Aorta (tissue), 5 donors: ENCODE measurements at places on chromosomes 7 and 10. TPM values are rescaled to one million over a fixed set of nuclear protein-coding genes. Genes with fewer than 3 reads are reported as not detected.

DNA sequence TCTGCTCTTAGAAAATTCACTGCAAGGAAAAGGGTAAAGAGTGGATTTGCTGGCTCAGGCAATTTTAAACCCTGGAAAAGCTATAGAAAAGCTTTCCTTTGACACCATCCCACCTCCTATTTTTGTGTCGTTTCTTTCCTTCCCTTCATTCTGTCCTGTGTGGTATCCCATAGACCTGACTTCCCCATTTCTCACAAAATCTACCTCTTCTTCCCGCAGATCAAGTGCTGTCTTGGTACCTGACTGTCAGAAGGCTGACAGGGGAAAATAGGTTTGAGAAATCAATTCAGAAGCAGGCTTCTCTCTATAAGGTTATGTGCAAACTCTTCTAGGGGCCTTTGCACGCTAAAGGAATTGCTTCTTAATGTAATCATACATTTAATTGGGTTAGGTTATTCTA lies 98.9 kb downstream of the MTPN start:
- no peak for DNase-seq
- H3K27me3 ChIP-seq, result no peaks in the 10 kb centered on the region
- H3K4me3 ChIP-seq, result no peak overlapping the region
- no peak overlapping the region for H3K27ac ChIP-seq
- no peaks in the 10 kb centered on the region for H3K36me3 ChIP-seq

GRCh38 chr10:133069033-133069525 lies 18.6 kb upstream of the ADGRA1 start:
- H3K4me3 ChIP-seq, result no peak overlapping the region
- no peaks in the 10 kb centered on the region for H3K27me3 ChIP-seq
- DNase-seq, result no peak
- no peak overlapping the region for H3K27ac ChIP-seq
- H3K4me1 ChIP-seq, result no peaks in the 10 kb centered on the region

- no peak overlapping the region for H3K27ac ChIP-seq
- H3K4me1 ChIP-seq, result no peaks in the 10 kb centered on the region
- no peak overlapping the region for H3K4me3 ChIP-seq
- DNase-seq, result no peak
- H3K27me3 ChIP-seq, result no peaks in the 10 kb centered on the region
- H3K36me3 ChIP-seq, result no peaks in the 10 kb centered on the region
Measured at GRCh38 chr7:51079494-51079893, 237.1 kb downstream of the COBL start.

Gene NCAPG2
- total RNA-seq, result 9.2 TPM

Gene CHST3
- total RNA-seq, result 47.9 TPM

- H3K4me3 ChIP-seq, result peak overlapping the region; percentile 73
- H3K4me1 ChIP-seq, result no peaks in the 10 kb centered on the region
- DNase-seq, result no peak
- H3K36me3 ChIP-seq, result no peaks in the 10 kb centered on the region
- no peaks in the 10 kb centered on the region for H3K27me3 ChIP-seq
Measured at GRCh38 chr7:73668103-73668885, 663 bp downstream of the VPS37D start.

GRCh38 chr10:73785721-73786511 lies 510 bp downstream of the ZSWIM8 start:
- no peaks in the 10 kb centered on the region for H3K27me3 ChIP-seq
- DNase-seq, result peak; percentile 65
- peak overlapping the region; percentile 84 for H3K4me3 ChIP-seq
- peaks cover 7% of the 10 kb centered on the region for H3K36me3 ChIP-seq
- peaks cover 4% of the 10 kb centered on the region for H3K4me1 ChIP-seq
- H3K27ac ChIP-seq, result peak overlapping the region; percentile 37

Gene CALHM1
- total RNA-seq, result not detected

- H3K4me3 ChIP-seq, result no peak overlapping the region
- DNase-seq, result no peak
- no peak overlapping the region for H3K27ac ChIP-seq
- H3K36me3 ChIP-seq, result no peaks in the 10 kb centered on the region
- H3K4me1 ChIP-seq, result no peaks in the 10 kb centered on the region
Measured at GRCh38 chr10:55224007-55224781, 423.2 kb upstream of the PCDH15 start.

GRCh38 chr7:38916396-38916795 lies 7.4 kb upstream of the VPS41 start:
- no peaks in the 10 kb centered on the region for H3K36me3 ChIP-seq
- H3K27ac ChIP-seq, result no peak overlapping the region
- DNase-seq, result no peak

Gene STRIP2
- 0.58 TPM for total RNA-seq

DNA sequence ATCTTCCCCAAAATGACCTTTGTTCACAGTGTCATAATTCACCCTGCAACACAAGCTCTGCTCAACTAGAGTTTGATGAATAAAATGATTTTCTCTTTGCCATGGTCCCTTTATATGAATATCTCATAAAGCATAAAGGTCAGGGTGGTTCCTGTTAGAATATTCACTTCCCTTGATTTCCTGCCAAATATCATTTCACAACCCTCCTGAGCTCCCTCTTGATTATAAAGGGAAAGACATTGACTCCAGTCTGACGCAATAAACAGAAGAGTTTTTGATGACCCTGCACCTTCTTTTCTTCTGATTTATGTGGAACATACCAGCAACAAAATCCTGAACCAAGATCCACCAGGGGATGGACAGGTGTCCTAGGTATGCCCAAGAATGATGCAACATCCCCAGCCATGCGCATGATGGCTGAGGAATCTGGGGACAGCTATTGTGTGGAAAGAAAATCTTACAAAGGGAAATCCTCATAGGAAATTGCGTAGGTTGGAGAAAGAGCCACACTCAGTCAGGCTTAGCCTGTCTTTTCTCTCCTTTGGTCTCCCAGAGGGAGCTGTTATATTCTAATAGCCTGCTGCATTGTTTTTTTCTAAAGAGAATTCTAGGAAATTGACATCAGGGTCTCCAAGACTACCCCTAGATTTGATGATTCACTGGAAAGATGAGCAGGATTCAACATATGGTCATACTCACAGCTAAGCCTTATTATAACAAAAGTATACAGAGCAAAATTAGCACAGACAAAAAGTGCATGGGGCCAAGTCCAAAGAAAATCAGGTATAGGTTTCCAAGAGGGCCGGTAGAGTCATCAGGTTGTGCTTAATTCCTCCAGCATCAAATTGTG lies 18.8 kb downstream of the IFIT3 start:
- H3K4me1 ChIP-seq, result peaks cover 4% of the 10 kb centered on the region
- no peaks in the 10 kb centered on the region for H3K27me3 ChIP-seq
- H3K4me3 ChIP-seq, result no peak overlapping the region

GRCh38 chr10:126101325-126101724 lies 205.0 kb downstream of the FANK1 start:
- H3K4me1 ChIP-seq, result no peaks in the 10 kb centered on the region
- DNase-seq, result no peak
- no peaks in the 10 kb centered on the region for H3K36me3 ChIP-seq
- H3K27ac ChIP-seq, result no peak overlapping the region
- H3K4me3 ChIP-seq, result no peak overlapping the region

DNA sequence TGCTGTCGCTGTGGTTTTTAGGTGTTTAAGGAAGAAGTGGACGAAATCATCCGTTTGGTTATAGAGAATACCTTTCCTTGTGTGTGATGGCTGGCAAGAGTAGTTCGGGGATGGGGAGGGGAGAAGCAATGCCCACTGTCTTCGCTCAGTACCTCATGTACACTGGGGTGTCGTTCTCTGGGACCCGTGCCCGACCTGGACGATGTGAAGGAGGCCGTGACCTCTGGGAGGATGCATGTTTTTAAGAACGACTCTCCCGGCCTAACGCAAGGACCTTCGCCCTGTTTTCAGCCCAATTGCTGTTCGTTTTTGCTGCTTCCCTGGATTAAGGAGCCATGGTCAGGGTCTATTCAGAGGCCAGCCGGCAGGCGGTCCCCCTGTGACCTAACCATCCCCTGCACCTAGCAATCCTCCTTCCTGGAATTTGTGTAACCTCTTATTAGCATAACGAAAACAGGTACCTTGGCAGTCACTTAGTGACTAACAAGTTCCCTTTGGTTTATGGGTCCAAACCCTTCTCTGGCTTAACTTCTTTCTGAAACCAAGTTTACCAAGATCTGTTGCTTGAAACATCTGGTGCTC lies 1.3 kb downstream of the NFE2L3 start:
- no peaks in the 10 kb centered on the region for H3K4me1 ChIP-seq
- no peak overlapping the region for H3K27ac ChIP-seq
- no peaks in the 10 kb centered on the region for H3K27me3 ChIP-seq

DNA sequence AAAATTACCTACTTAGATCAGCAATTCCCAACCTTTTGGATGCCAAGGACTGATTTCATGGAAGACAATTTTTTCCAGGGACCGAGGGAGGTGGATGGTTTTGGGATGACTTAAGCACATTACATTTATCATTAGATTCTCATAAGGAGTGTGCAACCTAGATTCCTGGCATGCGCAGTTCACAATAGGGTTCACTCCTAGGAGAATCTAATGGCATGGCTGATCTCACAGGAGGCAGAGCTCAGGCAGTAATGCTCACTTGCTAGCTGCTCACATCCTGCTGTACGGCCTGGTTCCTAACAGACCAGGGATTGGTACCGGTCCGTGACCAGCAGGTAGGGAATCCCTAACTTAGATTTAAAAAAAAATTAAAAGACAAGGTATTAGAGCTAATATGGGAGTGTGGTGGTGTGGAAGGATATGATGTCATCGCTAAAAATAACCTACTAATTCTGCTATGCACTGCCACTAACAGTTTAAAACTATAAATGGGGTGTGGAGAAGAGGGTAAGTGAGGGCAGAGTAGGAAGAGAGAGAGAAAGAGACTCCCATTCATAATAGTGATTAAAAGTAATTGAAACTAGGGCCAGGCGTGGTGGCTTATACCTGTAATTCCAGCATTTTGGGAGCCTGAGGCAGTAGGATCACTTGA lies 282.7 kb downstream of the BAMBI start:
- H3K4me1 ChIP-seq, result no peaks in the 10 kb centered on the region
- no peak for DNase-seq
- peaks cover 1% of the 10 kb centered on the region for H3K27me3 ChIP-seq
- H3K36me3 ChIP-seq, result no peaks in the 10 kb centered on the region
- no peak overlapping the region for H3K4me3 ChIP-seq
- H3K27ac ChIP-seq, result no peak overlapping the region

DNA sequence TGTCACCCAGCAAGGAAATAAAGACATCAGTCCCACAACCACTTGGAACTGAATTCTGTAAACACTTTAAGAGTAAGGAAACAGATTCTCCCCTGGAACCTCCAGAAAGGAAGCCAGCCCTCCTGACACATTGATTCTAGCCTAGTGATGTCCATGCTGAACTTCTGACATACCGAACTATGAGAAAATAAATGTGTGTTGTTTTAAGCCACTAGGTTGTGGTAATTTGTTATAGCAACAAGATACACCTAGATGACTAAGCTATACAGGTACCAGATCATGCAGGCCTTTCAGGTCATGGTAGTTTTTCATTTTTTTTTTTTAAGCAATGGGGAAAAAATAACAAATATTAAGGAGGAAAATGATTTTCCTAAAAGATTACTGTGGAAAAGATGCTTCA lies 37.6 kb upstream of the LRRTM3 start:
- H3K36me3 ChIP-seq, result no peaks in the 10 kb centered on the region
- no peaks in the 10 kb centered on the region for H3K4me1 ChIP-seq
- DNase-seq, result no peak
- H3K4me3 ChIP-seq, result no peak overlapping the region

- H3K4me3 ChIP-seq, result no peak overlapping the region
- no peaks in the 10 kb centered on the region for H3K36me3 ChIP-seq
- no peak for DNase-seq
- H3K27me3 ChIP-seq, result no peaks in the 10 kb centered on the region
Measured at GRCh38 chr10:52229291-52229931, 84.7 kb upstream of the DKK1 start.

DNA sequence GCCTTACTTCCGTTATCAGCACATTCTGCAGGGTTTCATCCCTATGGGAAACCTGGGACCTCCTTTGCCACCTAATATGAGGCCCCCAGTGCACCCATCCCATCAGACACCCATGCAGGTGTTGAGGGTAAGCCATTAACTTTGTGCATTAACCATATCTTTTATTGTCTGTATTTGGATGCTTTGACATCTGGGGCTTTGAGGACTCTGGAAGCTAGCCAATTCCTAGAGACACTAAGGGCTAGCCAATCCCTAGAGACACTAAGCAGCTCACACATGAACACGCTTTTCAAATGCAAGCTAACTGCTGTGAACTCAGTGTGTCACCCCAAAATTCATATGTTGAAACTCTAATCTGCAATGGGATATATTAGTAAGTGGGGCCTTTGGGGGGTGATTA lies 272.5 kb upstream of the COBL start:
- H3K27me3 ChIP-seq, result no peaks in the 10 kb centered on the region
- no peaks in the 10 kb centered on the region for H3K4me1 ChIP-seq
- H3K4me3 ChIP-seq, result no peak overlapping the region

Gene EN2
- not detected for total RNA-seq

GRCh38 chr10:44238212-44238611 lies 146.7 kb downstream of the CXCL12 start:
- H3K4me1 ChIP-seq, result no peaks in the 10 kb centered on the region
- H3K36me3 ChIP-seq, result no peaks in the 10 kb centered on the region
- H3K4me3 ChIP-seq, result no peak overlapping the region
- no peaks in the 10 kb centered on the region for H3K27me3 ChIP-seq
- H3K27ac ChIP-seq, result no peak overlapping the region
- DNase-seq, result no peak

- H3K36me3 ChIP-seq, result no peaks in the 10 kb centered on the region
- H3K27me3 ChIP-seq, result no peaks in the 10 kb centered on the region
- H3K4me1 ChIP-seq, result no peaks in the 10 kb centered on the region
- H3K4me3 ChIP-seq, result no peak overlapping the region
- no peak for DNase-seq
Measured at GRCh38 chr10:121049489-121049888, 198.3 kb downstream of the WDR11 start.

Gene SERPINE1
- 693 TPM for total RNA-seq

Gene COL17A1
- total RNA-seq, result 0.87 TPM

DNA sequence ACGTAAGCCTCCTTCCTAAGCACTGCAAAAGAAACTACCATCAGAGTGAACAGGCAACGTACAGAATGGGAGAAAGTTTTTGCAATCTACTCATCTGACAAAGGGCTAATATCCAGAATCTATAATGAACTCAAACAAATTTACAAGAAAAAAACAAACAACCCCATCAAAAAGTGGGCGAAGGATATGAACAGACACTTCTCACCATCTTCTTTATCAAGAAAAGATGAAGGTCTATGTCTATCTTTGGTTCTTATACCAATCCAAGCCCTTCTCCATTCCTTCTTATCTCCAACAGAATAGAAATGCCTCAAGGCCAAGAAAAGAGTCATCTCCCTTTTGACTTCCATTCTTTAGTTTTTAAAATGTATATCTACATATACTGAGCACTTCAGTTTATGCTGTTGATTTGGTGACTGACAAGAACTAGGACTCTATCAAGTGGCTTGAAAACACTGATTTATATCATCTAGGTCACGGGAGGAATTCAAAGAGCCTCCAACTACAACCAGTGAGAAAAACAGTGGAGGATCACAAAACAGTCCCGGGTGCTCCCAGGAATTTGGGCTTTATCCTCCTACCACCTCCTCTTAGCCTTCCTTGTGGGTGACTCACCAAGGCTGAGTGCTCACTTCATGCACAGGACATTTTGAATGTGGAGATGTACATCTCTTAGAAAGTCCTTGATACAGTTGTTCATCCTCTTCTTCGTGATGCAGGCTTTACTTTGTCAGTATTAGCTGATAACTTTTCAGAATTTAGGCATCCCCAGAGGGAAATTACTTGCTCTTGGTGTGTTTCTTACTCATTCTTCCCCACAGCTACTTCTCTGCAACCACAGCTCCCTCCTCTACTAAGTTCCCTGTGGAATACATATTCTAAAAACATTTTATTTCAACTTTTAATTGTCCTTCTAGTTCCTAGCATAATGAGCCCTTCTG lies 15.4 kb downstream of the TAS2R41 start:
- no peaks in the 10 kb centered on the region for H3K27me3 ChIP-seq
- H3K36me3 ChIP-seq, result no peaks in the 10 kb centered on the region
- DNase-seq, result no peak
- H3K27ac ChIP-seq, result no peak overlapping the region
- H3K4me1 ChIP-seq, result no peaks in the 10 kb centered on the region

Gene LRRC17
- 30.5 TPM for total RNA-seq
